ENCODE measurements at places on chromosomes 16 and 17. TPM values are rescaled to one million over a fixed set of nuclear protein-coding genes. Genes with fewer than 3 reads are reported as not detected.

DNA sequence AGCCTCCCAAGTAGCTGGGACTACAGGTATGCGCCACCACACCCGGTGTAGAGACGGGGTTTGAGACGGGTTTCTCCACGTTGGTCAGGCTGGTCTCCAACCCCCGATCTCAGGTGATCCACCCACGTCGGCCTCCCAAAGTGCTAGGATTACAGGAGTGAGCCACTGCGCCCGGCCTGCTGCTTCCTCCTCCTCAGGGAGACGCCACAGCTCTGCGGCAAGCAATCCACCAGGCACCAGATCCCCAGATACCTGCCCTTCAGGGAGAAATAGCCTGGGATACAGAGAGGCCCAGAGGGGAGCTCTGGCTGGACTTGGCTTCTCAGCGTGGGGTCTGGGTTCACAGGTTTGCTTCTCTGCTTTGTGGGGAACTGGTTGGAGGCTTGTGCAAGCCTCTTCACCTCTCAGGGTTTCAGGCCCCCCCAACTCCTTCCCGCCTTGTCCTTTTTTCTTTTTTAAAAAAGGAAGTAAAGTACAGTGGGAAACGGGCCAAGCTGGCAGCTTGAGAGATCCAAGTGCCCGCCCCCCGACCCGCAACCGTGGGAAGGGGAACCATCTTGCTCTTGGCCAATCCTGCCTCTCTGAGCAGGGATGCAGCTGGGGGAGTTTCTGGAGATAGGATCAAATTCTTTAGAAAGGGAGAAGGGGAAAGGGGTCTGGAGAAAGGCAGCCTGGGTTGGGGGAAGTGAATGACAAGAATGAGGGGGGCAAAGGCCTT lies 2.6 kb upstream of the SPHK1 start:
- DNase-seq = no peak

- DNase-seq = no peak
These were observed 20.9 kb downstream of the CCDC182 start for GRCh38 chr17:57724026-57724728.

GRCh38 chr16:17143546-17144419 lies 327.0 kb downstream of the XYLT1 start:
- no peak for DNase-seq

DNA sequence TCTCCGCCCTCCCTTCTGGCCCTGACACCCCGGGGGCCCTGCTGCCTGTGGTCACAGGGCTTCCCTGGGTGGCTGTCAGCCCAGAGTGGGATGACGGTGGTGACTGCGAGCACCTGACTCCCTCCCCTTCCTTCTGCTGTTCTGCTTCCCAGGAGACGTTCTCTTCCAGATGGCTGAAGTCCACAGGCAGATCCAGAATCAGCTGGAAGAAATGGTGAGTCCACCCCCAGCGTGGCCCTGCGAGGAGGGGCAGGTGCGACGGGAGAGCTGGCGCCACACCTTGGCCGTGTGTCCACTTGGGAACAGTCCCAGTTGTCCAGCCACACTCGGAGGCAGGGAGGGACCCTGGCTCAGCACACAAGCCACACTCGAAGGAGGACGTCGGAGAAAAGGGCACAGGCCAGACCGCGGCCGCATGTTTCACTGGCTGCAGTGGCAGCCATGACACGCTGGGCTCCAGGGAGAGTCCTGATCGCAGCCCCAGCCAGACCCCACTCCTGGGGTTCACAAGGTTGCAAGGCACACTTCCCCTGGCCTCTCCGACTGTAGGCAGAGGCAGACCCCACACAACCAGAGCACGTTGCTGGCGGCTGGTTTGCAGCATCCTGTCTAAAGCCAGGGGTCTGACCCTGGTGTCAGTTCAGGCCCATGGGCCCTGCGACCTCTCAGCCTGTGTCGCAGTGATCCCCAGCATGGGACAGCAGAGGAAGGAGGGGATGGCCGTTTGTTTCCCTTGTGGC lies 49.9 kb downstream of the BAIAP2 start:
- peak; percentile 50 for DNase-seq

GRCh38 chr17:40561294-40561870 lies 3.9 kb downstream of the CCR7 start:
- DNase-seq = no peak

The NPIPB2 gene
- total RNA-seq = 0.78 TPM

The UTP4 gene
- total RNA-seq = 30.9 TPM

The TMC7 gene
- total RNA-seq = 2.8 TPM

- DNase-seq = no peak
These were observed 8.4 kb downstream of the DLX3 start for GRCh38 chr17:49986396-49987289.

DNA sequence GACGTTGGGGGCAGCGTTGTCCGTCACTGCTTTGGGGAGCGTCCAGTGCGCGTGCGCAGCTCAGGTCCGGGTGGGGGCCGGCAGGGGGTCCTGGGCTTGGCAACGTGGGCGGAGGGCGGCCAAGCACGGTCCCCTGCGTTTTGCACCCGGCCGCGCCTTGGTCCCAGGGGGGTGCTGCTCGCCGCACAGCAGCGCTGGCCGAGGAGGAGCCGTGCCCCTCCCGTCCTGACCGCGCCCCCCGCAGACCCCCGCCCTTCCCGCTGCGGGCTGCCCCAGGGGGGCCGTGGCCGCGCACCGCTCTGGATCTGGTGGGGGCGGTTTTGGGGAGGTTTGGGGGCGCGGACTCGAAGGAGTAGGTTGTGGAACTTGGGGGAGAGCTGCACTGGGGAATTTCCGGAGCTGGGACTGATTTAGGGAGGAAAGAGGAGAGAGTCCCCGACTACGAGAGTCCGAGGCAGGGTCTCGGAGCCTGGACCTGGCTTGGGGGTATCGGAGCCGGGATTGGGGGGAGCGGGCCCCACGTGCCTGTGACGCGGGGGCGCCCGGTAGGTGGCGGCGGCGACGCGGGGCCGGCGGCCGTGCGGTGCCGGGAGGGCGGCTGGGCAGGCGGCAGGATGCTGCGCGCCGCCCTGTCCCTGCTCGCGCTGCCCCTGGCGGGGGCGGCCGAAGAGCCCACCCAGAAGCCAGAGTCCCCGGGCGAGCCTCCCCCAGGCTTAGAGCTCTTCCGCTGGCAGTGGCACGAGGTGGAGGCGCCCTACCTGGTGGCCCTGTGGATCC lies at the start of gene SLC9A5:
Gene SLC9A5 (plus strand): TSS at position 579 of the 777 bp plus-strand sequence. CDS start 36 bp downstream, at position 615.
- no peak for DNase-seq

DNA sequence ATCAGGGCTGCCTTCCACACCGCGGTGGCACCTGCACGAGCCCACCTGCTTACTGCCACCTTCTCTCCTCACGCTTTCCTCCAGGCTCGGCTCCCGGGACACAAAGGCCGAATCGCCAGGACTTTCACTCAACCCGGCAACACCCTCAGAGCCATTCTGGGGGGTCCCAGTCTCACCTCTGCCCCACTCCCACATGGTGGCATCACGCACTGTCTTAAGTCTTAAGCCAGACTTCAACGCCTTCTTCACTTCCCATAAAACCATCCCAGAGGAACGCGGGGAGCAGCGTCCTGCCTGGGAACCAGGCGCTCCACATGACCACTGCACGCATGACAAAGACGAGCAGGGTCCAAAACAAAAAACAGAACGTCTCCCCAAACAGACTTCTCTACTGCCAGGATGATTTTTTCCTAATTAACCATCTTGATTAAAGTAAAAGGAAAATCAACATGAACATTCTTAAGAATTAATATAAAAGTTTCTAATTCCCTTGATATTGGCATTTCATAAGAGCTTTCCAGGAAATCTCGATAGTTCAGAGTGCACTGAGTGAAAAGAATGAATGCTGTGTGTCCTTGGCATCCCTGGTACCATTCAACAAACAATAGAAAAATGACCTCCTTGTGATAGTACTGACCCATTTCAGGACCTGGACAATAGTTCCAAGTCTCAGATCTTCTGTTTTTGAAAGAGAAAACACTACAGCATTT lies 2.6 kb downstream of the CANT1 start:
- no peak for DNase-seq

All from occipital lobe (tissue), 3 donors.